Fibroblast of upper back skin (primary cell): ENCODE measurements at places on chromosomes 2 and 18.

- DNase-seq, result no peak
Measured at GRCh38 chr2:128589681-128590080, 271.0 kb upstream of the HS6ST1 start.

DNA sequence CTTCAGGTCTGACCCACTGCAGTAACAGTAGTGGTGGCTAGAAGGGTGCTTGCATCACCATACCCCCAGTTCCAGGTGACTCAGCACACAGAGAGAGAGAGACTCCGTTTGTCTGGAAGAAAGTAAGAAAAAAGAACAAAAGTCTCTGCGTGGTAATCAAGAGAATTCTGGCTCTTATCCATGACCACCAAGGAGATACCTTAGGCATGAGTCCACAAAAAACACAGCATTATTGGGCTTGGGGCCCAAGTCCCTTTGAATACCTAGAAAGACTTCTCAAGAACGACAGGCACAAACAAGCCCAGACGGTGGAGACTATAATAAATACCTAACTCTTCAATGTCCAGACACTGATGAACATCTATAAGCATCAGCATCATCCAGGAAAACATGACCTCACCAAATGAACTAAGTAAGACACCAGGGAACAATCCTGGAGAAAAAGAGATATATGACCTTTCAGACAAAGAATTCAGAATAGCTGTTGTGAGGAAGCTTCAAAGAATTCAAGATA lies 21.7 kb upstream of the BAZ2B start:
- peak; percentile 96 for DNase-seq

DNA sequence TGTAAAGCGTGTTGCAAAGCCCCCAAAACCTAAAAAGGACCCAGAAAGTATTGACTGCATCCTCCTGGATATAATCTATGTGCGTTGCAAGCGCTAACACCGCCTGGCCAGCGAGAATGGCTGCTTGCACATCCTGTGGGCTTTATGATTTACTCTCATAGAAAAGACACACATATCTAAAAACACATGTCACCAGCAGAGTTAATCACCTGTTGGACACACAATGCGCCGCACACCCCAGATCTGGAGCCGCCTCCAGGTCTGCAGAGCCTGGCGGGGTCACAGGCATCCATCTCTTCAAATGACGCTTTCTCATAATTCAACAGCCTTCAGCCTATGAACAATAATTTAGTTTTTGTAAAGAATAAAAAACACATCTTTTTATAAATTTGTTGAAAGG lies 186.5 kb downstream of the RTP5 start:
- no peak for DNase-seq

- no peak for DNase-seq
Measured at GRCh38 chr2:236394571-236394970, 130.4 kb upstream of the ASB18 start.

DNA sequence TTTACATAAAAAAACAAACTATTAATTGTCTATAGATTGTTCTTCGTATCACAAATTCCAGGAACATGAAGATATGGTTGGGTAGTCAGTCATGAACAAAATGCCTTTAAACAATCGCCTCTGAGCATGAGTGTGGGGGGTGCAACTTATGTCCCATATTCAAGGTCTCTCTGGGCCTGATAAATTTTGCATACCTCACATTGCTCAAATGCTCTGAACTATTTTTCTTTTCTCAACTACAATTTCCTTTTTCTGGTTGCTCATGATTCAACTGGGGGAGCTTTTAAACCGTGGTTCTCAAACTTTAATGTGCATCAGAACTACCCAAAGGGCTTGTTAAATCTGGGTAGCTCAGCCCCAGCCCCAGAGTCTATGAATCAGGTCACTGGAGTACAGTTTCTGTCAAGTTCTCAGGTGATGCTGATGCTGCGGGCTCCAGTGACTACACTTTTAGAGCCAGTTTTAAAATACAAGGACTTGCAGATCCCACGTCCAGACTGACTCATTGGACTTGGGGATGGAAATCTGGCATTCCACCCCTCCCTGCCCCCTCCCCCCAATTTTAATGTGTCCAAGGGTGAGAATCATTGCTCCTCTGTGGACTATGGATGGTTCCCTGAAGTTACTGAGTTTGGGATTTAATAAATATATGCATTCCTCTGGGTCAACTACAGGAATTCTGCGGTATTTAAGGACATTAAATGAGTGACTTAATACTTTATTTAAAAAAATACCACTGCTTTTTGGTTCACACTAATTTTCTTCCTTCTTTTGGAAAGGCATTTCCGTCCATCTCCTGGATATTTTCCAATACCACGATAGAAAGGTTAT lies 1.5 kb upstream of the GPD2 start:
- DNase-seq, result peak; percentile 68

DNA sequence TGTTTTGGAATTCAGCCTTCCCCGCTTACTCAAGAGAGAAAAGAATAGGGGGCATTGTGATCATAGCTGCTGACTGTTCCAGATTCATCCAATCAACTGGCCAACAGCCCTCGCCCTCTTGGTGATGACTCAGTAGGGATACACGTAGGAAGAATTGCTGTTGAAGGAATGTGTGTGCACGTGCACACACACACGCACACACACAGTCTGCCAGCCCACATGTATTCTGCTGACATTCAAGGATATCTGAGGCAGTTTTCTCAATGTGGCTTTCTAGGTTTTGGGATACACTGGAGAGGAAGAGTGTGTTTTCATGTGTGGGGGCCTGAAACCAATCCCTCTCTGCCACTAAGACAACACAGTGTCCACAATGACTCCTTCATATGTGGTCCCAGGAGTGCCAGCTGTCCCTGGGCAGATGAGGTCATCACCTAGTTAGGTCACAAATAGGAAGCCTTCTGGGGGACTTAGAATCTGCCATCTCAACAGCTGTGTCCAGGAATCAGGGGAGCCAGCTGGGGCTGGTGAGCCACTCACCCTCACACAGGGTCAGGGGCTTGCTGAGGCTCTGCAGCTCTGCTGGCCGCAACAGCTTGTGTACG lies 352.6 kb downstream of the SS18 start:
- peak; percentile 98 for DNase-seq

DNA sequence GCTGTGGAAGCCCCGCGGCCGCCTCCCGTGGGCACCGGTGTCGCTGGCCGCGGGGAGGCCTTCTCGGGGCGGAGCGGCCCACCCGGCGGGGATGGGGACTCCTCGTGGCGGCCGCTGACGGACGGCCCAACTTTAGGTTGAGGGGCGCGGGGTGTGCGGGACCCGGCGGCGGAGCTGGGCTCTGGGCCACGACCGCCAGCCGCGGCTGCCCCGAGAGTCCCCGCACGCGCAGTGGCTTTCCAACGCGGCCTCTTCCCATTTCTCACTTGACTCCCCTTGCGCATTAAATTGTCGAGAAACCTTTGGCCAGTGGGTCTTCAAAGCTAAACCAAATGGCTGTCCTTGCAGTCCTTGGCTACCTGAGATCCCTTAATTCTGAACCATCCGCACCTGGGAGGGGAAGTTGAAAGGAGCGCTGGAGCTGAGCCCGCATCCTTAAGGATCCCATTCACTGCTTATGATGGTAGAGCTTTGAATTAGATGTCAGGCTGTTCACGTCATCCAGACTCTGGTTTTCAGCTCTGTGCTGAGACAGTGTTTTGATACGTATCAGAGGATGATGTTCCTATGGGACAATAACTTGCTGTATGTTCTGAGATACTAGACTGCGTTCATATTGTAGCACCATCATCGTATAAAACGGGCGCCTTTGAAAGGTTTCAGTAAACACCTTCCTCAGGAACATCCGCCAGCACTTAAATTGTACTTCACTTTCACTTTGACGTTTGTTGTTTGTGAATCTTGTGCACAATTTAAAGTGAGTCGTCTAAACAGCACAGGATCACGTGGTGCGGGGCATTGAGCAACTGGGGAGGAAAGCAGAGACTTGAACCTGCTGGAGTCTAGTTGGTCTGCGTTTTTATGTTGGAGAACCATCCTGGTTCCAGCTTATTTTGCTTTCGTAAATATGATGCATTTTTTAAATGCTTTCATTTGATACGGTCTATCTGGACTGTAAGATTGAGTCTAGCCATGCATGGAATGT lies 874 bp downstream of the CLIP4 start:
- DNase-seq, result peak; percentile 53

DNA sequence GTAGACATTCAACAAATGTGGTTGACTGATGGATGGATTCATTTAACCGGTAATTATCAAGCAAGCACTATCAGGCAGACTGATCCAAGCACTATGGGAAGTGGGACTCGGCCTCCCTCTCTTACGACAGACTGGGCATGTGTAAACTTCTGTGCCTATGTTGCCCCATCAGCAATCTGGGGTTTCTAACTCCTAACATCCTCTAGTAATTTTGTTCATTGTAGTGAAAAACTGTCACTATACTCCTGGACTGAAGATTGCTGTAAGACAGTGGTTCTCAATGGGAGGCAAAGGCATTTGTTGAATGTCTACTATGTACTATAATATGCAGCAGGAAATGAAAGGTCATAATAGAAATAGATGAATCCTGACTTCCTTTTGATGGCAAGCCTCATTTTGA lies 51.2 kb upstream of the CREB1 start:
- DNase-seq, result peak; percentile 31

GRCh38 chr2:102063941-102064678 lies 72.3 kb downstream of the IL1R2 start:
- peak; percentile 99 for DNase-seq

DNA sequence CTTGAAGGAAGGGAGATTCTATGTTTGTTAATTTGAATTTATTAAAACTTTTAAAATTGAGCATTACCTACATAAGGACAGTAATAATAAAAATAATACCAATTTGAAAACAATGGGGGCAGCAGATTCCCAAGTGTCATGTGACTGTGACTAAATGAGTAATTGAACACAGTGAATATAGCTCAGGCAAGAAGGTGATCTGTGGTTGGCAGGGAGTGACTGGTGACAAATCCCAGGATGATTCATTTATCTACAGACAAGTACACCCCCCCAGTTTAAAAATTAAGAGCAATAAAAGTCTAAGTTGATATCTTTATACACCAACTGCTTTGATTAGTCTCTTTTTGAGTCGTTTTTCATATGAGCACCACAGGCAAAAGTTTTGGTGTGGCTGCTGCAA lies 299.5 kb downstream of the ARHGAP15 start:
- DNase-seq, result no peak

- peak; percentile 12 for DNase-seq
Measured at GRCh38 chr2:152715854-152716428, 1.3 kb downstream of the PRPF40A start.
